ENCODE measurements at places on chromosomes 11 and 22.

GRCh38 chr11:91921974-91922373 is 302.6 kb upstream of the FAT3 start:
- DNase-seq: no peak

DNA sequence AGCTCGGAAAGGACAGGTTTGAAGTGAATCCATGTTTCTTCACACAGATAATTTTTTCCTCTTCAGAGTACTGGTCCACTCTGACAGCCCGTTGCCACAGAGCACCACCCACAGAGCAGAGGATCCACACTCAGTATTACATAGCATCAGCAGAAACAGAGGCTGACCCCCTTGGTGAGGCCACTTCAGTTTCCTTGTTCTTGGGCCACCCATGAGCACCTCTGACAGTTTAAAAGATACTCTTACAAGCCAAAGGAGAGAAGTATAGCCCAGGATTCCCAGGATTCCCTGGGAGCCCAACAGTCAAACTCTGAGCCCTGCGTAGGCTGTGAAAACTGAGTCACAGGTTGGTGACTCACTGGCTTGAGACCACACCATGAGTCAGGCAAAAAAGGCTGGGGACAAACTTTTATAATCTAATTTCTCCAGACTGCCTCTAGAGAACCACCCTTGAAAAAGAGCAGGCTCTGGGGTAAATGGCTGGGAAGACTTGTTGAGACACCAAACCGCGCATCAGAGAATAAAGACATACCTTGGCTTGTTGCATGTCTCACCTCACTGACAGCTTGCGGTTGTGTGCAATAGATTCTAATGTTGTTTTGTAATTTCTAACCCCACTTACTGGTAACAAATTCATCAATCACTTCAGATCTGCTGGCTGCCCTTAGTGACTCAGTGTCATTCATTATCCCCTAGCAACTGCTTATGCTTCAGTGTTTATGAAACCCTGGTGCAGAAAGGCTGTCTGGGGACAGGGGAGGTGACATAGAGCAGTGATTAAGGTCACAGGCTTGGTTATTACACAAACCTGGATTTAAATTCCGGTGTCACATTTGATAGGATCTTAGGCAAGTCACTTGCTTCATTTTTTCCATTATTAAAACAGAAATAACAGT is 56.9 kb upstream of the PRSS23 start:
- no peak for DNase-seq

DNA sequence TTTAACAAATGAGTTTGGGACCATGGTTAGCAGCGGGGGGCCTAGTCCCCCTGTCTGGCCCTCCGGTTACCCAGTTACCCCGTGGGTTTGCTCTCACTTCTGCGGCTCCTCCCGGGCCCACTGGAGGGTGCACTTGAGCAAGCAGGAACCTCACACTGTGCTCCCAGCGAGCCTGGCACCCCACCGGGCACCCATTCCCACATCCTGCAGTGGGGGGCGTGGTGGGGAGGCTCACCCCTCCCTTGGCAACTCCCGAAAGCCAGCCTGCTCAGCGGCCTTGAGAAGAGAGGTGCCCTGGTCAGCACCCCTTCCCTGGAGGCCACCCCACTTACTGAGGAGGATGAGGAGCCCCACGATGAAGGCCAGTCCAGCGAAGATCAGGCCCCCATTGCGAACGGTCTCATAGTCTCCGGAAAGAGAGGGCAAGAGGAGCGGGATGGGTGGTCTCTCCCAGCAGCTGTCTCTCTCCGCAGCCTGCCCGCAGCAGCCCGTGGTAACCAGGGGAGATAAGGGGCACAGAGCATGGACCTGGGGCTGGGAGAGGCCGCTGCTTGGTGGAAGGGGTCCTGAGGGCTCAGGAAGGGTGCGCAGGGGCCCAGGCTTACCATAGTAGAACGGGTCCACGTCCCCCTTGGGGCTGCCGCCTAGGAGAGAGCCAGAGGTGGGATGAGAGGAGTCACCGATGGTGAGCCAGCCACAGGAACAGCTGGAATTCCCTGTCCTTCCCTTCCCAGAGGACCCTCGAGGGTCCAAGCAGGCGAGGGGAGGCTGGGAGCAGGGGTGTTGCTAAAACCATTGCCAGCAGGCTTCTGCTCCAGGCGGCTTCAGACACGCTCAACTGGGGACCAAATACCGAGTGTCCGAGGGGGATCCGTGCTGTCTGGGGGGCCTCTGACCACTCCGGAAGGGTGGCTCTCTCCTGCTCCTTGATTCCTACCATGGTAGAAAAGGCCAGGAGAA is 2.2 kb downstream of the FXYD2 start:
- no peak for DNase-seq

GRCh38 chr11:26578998-26579661 is 7.1 kb upstream of the MUC15 start:
- no peak for DNase-seq

DNA sequence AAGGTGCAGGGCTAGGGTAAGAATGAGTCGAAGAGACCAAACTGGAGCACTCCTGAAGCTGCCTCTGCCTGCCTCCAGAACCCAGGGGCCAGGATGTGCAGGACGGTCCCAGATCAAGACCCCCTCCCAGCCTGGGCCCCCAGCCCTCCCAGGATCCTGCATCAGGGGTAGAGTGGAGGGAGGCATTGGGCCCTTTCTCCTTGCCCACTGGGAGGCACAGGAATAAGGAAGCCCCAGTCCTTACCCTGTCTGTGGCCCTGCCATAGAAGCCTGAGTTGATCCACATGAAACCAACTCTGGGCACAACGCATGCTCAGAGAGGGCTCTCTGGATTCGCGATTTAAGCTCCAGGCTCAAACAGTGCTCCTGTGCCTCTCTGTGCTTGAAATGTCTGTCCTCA is 661.8 kb upstream of the B3GAT1 start:
- DNase-seq: no peak

- no peak for DNase-seq
These were observed 564 bp downstream of the THAP12 start for GRCh38 chr11:76380159-76380976.

- DNase-seq: no peak
These were observed 131.6 kb downstream of the ETS1 start for GRCh38 chr11:128455766-128456165.

- no peak for DNase-seq
These were observed 39.7 kb upstream of the MICAL2 start for GRCh38 chr11:12070446-12071267.

GRCh38 chr11:46562527-46562926 is 31.3 kb downstream of the AMBRA1 start:
- no peak for DNase-seq

DNA sequence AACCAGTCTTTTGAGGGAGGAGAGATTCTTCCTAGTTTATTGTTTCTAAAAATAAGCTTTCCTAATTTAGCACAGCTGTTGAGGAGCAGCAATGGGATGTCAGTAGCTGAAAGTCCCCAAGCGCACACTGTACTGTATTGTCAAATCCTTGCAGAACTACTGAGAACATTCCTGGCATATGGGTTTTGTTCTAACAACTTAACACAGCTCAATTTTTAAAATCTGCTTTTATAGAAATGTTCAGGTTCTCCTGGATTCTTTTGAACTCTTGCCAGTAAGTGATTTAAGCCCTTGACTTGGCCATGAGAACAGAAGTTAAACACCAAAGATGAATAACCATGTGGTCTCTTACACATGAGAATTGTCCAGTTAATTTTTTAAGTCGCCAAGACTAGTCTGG is 218.6 kb downstream of the FAT3 start:
- no peak for DNase-seq

DNA sequence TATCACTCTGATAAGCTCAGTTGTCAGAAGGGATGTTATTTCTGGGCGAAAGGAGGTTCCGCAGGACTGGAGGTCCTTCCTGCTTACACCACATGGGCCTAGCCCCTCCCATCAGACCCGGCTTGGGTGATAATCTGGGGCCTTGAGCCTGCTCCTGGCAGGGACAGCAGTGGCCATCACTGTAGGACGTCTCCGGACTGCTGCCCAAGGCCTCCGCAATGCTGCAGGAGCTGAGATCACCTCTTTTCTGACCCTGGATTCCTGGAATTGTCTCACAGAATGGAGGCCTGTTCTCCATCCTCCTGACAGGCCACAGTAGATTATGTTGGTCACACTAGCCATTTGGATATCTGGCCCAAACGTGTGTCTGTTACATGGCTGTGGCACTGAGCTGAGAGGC is 9.2 kb upstream of the BIK start:
- DNase-seq: no peak

GRCh38 chr11:34002420-34002819 is 49.1 kb upstream of the CAPRIN1 start:
- DNase-seq: no peak

DNA sequence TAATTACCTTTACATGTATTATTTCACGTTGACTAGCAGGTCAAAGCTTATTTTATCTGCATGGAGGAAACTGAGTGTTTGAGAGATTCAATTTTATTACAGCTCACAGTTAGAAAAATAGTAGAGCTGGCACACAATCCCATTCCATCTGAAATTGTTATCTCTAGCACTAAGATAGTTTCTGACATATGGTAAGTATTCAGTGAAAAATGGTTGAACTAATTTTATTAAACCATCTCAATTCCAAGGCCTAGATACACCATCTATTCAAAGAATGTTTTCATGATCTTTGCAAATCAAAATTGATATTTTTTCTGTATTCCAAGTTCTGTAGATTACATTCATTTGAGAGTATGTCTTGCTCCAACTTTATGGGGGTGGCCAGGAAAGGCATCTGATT is 125.4 kb upstream of the FAT3 start:
- DNase-seq: no peak

DNA sequence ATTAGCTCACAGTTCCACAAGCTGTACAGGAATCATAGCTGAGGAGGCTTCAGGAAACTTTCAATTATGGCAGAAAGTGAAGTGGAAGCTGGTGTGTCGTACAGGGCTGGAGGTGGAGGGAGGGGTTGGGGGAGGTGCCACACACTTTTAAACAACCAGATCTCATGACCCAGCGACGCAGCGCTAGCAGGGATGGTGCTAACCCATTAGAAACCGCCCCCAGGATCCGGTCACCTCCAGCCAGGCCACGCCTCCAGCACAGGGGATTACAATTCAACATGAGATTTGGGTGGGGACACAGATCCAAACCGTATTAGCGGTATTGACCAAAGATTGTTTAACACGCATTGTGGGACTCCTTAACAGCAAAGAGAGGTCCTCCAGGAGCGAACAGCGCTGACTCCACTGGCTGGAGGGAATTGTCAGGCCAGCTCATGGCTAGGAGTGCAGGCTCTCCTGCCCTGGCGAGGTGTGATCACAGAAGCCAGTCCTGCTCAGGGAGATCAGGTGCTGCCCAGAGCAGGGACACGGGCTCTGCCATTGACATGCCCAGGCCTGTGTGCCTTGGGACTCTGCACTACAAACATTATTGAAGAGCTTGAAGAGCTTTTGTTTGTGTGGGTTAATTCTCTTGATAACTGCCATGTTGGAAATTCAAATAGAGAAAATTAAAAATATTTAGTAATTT is 215.3 kb downstream of the TBC1D22A start:
- no peak for DNase-seq

DNA sequence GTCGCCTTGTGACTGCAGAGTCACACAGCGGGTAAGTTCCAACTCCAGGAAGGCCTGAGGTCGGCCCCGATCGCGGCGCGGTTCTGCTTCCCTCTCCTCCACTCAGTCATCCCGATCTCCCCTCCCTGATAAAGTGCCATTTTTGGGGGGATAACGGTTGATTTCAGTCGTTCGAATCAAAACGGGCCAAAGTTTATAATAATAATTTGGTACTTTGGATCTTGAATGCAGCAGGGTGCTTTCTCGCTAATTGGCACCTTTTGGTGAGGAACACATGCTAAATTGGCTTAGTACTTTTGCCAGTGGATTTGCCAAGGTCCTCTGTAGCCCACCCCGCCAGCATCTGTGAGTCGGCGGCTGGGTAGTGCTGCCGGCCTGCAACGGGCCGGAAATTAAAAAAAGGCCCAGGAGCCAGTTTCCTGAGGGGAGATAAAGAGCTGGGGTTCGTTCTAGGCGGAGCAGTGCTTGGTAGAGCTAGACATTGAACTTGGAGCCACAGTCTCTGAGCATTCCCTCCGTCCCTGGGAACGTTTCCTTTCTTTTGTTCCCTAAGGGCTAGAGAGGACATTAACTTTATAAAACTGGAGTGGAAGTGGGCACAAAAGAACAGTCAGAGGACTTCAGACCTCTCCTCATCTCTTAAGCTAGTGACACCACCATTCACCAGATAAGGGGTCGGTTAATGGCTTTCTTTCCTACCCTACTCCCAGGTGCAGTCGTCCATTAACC is 997 bp downstream of the UBE2L3 start:
- DNase-seq: no peak

GRCh38 chr11:93032580-93032979 is 63.1 kb downstream of the MTNR1B start:
- no peak for DNase-seq

GRCh38 chr11:33500332-33500731 is 200.3 kb downstream of the C11orf91 start:
- no peak for DNase-seq
